ENCODE measurements at places on chromosomes 3 and 15. TPM values are rescaled to one million over a fixed set of nuclear protein-coding genes. Genes with fewer than 3 reads are reported as not detected.
A peak's percentile ranks its signal among the peaks of the same experiment; 100 is the strongest.

GRCh38 chr3:74332165-74332564 lies 282.3 kb downstream of the CNTN3 start:
- no peak for DNase-seq

- no peak for DNase-seq
Observed at GRCh38 chr3:104586344-104586743, 780.4 kb upstream of the ALCAM start.

DNA sequence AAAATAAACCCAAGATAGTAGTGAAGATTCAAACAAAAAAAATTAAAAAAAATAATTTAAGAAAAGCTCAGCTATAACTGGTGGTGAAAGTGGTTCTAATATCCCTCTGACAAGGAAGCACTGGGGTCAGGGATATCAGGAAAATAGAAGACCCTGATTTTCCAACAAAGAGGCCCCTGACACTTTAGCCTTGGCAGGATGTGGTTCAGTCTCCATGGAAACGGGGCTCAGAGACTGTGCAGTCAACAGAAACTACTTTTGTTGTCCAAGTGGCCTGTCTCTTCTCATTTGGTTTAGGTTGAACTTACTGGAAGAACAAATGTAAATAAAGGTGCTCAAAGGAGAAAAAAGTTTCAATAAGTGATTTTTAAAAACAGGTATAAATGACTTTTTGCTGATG lies 27.2 kb downstream of the INTS14 start:
- peak; percentile 74 for DNase-seq

Gene ANKUB1
- polyA plus RNA-seq = not detected

Gene CYP8B1
- not detected for polyA plus RNA-seq

DNA sequence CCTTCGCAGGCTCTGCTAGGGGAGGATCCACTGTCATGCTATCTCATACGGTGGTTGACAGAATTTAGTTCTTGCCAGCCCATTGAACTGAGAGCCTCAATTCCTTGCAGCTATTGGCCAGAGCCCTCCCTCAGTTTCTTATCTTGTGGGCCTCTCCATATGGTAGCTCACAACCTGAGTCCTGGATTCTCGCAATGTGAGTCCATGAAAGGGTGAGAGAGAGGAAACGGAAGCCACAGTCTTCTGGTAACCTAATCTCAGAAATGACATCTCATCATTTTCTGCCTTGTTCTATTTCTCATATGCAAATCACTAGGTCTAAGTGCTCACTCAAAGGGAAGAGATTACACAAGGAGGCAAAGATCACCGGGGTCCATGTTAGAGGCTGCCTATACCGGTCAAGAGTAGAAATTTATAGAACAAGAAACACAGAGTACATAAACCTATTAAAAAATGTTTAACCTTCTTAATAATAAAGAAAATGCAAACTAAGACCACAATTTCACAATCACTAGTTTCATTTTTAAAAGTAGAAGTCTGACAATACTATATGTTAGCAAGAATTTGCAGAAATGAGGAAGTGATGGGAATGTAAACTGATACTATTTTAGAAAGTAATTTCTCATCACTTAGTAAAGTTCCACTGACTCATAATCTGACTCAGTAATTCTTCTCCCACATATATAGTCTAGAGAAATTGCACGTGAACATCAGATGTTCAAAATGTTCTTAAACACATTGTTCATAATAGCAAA lies 378.4 kb upstream of the AGTR1 start:
- no peak for DNase-seq

Gene RASL12
- polyA plus RNA-seq = not detected

DNA sequence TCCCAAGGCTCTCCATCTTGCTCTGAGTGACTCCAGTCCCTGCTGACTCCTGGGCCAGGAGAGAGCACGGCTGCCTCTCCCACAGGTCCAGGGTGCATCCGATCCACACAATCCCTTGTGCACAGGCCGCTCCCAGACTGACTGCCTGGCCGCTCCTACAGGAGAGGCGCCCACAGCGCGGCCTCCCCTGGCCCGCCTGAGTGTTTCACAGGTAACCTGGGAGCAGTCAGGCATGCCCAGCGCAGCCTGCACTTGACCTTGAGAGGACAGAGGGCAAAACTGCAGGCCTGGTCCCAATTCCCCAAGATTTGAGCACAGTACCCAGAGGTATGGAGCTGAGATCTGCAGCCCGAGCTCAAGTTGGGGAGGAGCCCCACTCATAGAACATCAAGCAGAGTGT lies 490.2 kb downstream of the CNTN6 start:
- DNase-seq = no peak

Gene CDC25A
- polyA plus RNA-seq = 5.5 TPM

DNA sequence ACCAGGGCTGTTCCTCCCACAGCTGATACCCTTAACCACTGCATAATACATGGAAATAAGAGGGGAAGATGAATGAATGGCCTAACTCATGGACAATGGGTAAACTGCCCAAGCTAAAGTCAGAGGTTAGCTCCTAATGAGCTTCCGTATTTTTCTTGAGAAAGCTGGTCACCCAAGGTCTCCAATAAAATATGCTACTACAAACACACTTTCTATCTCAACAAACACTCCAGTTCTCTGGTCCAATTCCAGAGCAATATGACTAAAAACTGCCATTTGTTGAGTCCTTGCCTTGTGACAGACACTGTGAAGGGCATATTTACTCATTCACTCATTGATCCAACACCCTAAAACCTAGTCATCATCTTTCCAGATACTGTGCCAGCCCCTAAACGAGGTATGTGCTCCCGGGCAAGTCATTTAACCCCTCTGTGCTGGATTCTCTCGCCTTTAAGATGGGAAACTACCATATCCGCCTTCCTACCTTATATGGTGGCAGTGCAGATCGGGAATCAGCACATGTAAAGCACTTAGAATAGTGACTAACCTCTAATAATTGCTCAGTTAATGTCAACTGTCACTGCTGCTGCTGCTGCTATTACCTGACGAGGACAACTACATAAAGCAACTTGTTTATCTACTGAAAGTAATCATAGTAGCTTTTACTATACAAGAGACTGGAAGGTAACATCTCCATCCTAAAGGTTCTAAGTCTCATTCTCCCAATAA lies 89.1 kb downstream of the XXYLT1 start:
- peak; percentile 61 for DNase-seq

GRCh38 chr3:42901073-42901415 lies 4.9 kb upstream of the ZNF662 start:
- no peak for DNase-seq

Gene SSUH2
- polyA plus RNA-seq = not detected

DNA sequence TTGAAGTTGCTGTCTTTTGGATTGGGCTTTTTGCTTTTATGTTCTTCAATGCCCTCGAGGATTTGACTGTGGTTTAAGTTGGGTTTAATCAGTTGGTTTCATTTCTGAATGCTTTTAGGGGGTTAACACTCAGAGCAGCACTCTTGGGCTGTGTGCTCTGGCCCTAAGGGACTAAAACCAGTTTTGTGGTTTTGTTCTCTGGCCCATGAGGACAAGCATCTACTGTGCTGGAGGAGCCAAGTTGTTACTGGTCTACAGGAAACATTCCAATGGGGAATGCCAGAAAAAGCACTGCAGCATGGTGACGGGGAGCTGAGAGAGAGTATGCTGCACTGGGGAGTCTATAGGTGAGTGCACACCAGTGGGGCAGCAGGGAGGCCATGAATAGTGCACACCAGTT lies 596.9 kb downstream of the ZBBX start:
- DNase-seq = no peak

- DNase-seq = no peak
Observed at GRCh38 chr3:147356909-147357900, 49.1 kb downstream of the ZIC4 start.

DNA sequence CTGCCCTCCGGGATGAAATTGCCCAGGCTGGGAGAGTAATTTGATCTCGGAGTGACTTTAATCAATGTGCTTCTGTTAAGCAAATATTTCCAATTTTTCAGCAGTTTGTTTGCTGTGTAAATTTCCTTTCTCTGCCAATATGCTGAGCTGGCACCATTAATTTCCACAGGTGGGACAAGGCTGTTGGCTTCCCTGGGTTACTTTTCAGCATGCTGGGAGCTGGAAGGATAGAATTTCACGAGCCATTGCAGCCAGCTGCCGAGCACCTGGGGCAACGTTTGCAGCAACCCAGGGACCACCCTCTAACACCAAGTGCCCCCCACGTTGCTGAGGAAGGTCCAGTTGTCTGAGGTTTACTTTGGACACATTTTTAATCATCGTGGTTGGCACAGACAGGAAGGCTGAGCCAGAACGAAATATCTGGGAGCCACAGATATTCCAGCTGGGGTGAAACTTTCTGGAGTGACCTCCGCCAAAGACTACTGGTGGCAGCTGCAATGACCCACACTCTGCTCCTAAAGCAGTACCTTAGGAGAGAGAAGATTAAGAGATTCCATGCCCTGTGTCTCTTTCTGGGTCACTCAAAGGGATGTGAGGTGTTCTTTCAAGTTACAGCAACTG lies 293.3 kb upstream of the RGMA start:
- DNase-seq = no peak

DNA sequence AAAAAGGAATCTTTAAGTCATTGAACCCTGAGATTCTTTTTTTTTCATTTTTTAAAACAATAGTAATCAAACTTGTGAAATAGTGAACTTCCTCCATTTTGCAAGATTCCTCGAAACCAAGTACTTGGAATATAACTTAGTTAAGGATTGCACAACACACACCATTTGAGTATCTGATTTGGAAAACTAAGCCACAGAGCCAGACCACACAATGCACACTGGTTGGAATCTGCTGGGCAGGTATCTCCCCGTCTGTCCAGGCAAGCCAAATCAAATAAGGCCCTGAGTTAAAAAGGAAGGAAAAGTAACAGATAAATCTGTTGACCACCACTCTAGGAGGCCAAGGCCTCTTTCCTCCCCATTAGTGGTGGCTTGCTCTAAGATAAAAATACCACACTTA lies 177.5 kb upstream of the ICE2 start:
- DNase-seq = no peak

Gene LMAN1L
- polyA plus RNA-seq = not detected
